ENCODE measurements at places on chromosomes 6 and 20.

DNA sequence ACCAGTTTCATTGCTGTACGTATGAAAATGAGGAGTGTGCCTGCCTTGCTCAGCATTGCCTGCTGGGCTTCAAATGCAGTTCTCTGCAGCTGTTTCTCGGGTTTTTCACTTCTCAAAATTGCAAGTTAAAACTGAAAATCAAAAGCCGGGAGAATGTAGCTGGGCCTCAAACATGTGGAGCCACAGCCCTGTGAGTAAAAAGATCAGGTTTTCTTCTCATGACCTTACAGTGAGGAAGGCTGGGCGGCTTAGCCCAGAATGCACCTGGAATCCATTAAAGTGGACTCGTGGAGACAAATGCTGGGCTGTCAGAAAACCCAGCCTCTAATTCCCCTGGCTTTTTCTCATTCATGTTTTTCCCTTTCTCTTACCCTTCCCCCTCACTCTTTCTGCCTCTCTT, 34.4 kb downstream of the DSE start:
- no peak for DNase-seq

DNA sequence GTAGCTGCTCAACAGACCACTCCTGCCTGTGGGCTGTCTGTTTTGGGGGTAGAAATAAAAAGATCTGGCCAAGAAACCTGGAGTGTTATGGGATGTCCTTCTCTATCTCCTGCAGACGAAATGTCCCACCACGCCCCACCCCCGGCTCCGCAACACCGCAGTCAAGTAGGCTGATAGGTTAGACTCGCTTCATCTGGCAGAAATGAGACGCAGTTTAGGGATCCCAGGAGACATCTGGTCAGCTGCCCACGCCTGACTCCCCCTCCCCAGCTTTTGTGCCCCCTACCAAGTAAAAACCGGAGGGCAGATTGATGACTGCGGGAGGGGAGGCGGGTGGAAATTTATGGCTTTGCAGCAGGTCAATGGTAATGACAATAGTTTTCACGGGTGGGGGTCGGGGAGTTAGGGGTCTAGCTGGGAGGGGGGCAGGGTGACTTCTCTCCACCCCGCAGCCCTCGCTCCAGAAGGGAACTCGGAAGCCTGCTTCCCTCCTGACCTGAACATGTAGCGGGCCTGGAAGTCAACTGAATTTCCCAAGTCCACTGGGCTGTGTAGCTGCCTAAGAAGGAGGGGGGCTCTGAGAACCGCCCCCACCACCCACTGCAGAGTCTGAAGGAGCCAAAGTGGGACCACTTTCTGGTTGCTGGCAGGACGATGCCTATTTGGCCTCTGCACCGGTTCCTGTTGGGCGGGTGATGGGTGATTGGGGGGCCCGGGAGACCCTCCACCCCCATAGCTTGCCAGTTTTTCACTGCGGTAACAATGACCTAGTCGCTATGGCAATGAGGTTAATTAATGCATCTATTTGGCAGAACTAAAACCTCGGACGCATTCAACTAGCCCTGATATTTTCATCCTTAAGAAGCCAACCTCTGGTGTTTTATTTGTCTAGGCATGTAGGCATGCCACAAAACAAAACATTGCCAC, 25.7 kb downstream of the PMEPA1 start:
- no peak for DNase-seq

GRCh38 chr20:16229813-16230212, 343.4 kb downstream of the KIF16B start:
- DNase-seq = no peak

GRCh38 chr6:125791151-125791819, 525 bp downstream of the NCOA7 start:
- DNase-seq = peak; percentile 50

- no peak for DNase-seq
These were observed 86.0 kb upstream of the TINAG start for GRCh38 chr6:54222217-54222616.

DNA sequence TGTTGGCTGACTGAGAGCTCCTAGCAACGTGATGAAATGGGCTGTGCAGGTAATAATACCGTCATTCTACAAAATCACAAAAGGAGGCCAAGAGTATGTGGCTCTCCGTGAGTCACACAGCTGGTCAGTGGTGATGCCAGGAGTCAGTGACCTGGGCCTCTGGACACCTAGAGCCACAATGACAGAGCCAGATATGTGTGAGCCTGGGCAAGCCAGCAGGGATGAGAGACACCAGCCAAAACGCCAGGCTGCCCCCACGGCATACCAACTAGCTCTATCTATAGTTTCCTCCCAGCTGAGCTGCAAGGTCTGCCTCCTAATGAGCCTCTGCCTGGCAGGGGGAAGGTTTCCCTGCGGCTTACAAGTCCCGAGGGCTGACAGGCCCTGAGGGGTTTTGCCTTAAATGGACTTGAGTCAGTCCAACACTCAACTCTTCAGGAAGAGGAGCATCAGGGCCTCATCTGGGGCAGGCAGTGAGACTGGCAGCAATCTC, 70.0 kb downstream of the CPNE5 start:
- DNase-seq = no peak

GRCh38 chr20:3777716-3778629, 3.3 kb downstream of the SPEF1 start:
- no peak for DNase-seq

DNA sequence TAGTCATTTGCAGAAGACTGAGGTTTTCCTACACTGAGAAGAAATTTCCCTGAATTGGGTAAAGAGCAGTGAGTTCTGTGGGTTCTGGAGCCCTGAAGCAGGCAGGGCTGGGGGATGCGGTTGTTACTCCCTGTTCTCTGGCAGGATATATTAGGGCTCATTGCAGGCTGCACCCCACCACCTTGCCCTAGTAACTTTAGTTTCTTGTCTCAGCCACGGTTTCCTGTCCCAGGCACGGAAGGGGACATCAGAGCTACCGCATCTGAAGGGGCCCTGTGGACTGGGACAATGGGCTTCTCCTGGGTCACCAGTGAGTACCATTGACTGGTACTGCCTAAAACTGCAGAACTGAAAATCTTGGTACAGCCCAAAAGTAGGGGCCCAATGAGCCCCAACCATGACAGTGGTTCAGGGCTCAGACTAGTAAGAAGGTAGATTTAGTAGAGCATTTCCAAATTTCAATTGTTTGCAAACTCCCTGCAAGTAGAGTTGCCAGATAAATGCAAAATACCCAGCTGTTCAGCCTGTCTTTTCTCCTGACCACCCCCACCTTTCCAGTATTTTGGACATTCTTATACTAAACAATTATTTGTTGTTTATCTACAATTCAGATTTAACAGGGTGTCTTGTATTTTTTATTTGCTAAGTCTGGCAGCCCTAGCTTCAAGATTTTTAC, 54.5 kb upstream of the EYA2 start:
- DNase-seq = no peak

- DNase-seq = no peak
These were observed at the start of gene C6orf58 for GRCh38 chr6:127576874-127577273. C6orf58 (plus strand) TSS chr6:127577174; CDS start chr6:127577186, 12 bp downstream.

GRCh38 chr6:82921258-82921657, 144.4 kb downstream of the UBE3D start:
- DNase-seq = no peak

DNA sequence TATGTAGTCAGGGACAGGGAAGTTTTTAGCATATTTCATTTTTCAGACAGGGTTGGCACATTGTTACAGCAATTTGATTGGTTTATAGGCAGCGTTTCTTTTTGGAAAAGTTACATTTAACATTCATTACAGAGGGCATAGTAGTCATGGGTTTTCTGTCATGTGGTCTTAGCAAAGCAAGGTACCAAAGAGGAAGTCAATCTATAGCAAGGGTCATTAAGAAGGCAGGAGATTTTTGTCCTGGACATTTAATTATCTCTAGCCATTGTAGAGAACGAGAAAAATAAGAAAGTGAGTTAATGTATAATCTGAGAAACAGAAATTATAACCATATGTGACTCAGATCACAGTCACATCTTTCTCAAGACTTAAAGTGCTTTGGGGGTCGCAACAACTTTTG, 47.4 kb downstream of the TPD52L1 start:
- DNase-seq = no peak

DNA sequence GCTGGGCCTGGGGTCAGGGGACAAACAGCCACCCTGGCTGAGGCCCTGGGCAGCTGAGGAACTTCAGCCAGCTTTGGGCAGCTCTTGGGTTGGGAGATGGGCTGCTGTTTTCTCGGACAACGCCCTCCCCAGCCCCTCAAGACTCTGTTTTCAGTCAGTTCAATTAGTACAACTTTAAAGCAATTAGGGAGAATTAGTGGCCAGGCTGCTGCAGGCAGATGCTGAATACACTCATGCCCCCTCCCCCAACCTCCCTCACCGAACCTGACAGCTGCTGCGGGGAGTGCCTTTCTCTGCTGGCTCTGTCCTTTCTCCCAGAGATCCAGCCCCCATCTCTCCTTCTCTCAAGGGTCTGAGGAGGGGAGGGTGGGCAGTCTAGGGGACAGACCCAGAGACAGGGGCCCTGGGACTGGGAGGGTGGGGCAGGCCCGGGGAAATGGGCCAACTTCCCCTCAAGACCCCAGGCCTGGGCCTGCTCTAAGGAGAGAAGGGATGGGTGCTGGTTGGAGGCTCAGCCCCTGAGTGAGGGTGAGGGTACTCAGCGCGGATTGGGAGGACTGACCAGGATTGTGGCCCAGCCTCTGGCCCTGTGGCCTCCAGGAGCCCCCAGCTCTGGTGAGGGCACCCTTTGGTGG, 17.8 kb upstream of the MYT1 start:
- peak; percentile 41 for DNase-seq

GRCh38 chr20:2093159-2093781, 8.4 kb upstream of the STK35 start:
- no peak for DNase-seq

GRCh38 chr6:91273729-91274128, 686.9 kb upstream of the MAP3K7 start:
- DNase-seq = no peak

- DNase-seq = no peak
These were observed 77.6 kb downstream of the HUS1B start for GRCh38 chr6:579339-579738.

DNA sequence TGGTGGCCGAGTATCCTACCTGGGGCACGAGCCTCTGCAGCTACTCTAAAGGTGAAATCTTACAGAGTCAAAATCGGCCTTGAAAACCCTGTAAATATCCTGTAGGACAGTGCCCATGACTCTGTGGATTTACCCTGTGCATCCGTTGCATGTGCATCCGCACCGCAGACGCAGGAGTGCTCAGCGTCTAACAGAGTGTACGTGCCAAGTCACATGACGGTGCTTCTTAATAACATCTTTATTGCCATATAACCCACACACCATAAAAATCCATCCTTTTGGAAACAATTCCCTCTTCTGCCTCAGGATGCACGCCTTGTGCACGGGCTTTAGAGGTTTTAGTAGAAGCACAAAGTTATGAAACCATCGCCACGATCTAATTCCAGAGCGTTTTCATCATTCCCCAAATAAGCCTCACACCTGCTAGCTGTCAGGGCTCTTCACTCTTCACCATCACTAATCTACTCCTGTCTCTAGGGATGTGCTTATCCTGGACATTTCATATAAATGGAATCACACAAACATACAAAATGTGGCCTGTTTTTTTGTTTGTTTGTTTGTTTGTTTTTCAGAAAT, 384.5 kb upstream of the SULF2 start:
- no peak for DNase-seq

DNA sequence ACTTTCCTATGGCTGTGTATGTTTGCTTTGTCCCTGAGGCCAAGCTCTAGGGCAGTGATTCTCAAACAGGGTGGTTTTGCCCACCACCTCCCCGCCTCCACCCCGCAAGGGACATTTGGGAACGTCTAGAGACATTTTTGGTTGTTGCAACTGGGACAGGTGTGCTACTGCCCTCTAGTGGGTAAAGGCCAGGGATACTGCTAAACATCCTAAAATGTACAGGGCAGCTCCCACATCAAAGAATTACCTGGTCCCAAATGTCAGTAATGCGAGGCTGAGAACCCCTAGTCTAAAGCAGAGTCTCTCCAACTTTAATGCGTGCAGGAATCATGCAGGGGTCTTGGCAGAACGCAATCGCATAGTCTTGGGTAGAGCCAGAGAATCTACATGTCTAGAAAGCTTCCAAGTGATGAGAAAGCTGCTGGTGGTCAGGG, 5.1 kb downstream of the KCNS1 start:
- no peak for DNase-seq

GRCh38 chr6:42332916-42333315, 115.3 kb upstream of the MRPS10 start:
- DNase-seq = no peak

- DNase-seq = no peak
These were observed 179.8 kb downstream of the TASP1 start for GRCh38 chr20:13458860-13459451.

Measured in NCI-H774 (cell line).